ENCODE measurements at places on chromosomes 12 and 14.

DNA sequence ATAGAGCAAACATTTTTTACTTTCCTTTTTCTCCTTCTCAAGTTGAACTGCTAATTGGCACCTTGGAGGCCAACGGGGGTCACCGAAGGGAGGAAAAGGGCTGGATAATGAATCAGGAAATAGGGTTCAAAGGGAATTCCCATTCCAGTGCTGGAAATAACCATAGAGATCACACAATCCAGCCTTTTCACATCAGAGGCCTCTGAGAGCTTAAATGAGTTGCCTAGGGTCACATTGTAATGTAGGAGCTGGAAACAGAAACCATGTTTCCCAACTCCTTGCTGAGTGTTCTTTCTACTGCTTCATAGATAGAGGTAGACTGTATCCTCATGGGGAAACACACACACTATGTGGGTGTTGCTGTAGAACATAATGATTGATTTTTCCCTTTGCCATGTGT is 60.6 kb upstream of the DDHD1 start:
- no peak for DNase-seq

DNA sequence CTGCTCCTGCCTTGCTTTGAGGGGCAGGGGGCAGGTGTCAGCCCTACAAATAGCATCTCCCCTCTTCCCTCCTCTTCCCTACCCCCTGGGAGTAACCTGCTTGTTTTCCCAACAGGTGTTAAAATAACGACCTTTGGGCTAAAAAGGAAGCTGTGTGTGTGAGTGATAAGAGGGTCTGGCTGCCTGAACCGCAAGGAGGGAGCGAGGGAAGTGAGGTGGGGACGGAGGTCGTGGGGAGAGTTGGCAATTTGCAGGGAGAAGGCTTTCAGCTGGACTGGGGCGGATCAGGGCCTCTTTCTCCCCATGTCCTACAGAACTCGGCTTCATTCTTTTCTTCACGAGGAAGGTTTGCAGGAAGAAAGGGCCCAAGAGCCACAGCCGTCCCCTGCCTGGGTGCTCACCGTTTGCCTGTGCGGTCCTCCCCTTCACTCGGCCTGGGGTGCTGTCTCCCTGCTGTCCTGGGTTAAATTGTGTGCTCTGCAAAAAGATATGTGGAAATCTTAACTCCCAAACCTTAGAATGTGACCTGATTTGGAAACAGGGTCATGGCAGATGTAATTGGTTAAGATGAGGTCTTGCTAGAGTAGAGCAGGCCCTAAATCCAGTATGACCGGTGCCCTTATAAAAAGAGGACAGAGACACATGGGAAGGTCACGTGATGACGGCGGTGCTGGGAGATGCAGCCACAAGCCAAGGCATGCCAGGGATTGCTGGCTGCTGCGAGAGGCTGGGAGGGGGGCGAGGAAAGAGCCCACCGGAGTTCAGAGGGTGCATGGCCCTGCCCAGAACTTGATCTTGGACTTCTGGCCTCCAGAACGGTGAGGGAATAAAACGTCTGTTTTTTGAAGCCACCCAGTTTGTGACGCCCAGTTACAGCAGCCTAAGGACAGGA is 38.7 kb upstream of the NCOR2 start:
- DNase-seq, result no peak

DNA sequence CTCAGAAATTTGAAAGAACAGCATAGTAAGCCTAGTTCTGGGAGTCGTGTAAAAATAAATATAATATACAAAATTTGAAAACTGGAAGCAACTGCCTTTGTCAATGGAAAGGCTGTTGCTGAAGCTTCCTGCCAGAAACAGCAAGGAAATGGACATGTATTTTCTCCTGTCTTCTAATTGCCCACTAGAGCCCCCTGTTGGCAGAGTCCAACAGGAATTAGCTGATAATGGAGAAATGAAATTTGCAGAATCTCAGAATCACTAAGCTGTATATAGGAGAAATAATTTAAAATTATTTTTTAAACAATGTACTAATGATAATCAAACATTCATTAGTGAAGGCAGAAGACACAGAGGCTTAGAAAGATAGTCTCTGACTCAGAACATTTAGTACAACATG is 414.8 kb downstream of the SLC6A15 start:
- no peak for DNase-seq

DNA sequence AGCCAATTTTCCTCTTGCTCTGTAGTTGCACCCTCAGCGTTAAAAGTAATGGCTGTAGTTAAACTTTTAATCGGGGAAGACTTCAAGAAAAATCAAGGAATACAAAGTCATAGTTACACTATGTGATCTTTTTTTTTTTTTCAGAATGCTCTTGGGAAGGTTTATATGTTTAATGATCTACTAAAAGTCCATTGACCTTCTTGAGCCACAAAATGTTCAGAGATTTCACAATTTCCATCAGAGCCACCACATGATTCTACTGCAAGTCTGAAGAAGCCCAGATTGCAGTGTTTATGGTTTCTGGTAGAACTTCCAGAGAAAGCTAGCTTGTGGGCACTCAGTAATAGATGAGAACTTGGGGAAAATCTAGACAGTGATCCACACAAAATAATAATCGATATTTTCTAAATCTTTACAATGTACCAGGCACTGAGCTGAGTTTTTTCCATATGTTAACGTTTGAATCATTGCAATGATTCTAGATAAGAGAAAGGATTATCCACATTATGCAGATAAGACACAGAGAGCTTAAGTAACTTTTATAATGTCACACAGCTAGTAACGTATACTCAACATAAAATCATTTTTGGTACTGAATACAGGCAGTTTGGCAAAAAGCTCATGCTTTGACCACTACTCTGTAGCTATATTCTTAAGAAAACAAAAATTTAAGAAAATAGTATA is 38.3 kb downstream of the GYS2 start:
- no peak for DNase-seq

DNA sequence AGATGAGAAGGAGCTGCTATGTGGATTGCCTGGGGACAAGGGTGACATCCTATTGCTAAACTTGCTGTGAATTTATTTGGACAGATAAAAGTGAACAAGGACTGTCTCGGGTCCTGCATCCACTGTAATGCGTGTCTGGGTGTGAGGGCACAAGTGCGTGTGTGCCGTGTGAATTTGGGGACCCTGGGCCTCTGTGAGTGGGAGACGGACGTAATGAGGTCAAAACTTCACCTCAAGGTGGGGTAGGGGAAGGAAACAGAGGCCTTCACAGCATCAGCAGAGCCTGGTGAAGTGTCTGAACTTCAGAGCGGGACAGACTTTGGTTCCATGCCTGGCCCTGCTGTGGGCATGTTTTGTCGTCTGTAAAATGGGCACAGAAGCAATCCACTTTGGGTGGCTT is 14.8 kb downstream of the ASB2 start:
- no peak for DNase-seq

DNA sequence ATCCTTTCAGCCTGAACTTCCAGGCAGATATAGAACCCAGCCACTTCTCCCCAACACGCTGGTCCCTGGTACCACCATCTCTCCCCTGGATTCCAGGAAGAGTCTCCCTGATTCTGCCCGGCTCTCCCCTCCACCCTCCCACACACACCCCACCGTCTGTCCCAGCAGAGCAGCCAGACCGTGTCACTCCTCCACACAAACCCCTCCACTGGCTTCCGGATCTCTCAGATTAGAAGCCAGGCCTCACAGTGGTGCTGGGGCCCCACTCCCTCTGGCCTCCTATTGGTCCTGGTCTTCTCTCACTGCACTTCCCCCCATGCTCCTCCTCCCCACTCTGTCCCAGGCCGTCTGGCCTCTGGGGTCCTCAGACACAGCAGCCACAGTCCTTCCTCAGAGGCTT is 52.4 kb upstream of the CDKN3 start:
- DNase-seq, result peak; percentile 35

DNA sequence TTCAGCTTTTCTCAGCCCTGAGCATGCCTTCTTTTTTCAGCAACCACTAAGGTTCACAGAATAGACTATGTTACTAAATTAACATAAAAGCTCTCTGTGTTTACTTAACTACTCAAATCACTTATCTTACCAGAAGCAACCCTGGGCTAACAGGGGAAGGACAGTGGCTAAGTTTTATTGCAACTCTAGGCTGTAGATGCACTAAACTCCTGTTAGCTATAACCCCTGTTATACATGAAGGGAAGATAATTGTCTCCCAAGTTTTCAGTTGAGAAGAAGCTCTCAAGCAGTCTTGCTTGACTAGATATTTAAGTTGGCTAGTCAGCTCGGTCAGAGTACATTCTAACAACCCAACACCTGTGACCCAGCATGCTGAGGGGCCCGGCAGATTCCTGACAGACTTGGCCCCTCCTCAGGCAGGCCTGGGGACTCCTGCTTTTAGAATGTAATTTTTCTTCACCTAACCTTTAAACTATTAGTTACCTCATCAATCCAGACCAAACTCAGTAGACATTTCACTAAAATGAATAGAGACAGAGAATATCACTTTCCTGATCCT is 464.5 kb downstream of the EGLN3 start:
- DNase-seq, result no peak

- DNase-seq, result no peak
These were observed 10.2 kb upstream of the YARS2 start for GRCh38 chr12:32765906-32766305.
